ELF-1 (cell line): ENCODE measurements at places on chromosomes 13 and 19.
A peak's percentile ranks its signal among the peaks of the same experiment; 100 is the strongest.

- no peak for DNase-seq
Measured at GRCh38 chr13:103876571-103876970, 810.4 kb upstream of the SLC10A2 start.

DNA sequence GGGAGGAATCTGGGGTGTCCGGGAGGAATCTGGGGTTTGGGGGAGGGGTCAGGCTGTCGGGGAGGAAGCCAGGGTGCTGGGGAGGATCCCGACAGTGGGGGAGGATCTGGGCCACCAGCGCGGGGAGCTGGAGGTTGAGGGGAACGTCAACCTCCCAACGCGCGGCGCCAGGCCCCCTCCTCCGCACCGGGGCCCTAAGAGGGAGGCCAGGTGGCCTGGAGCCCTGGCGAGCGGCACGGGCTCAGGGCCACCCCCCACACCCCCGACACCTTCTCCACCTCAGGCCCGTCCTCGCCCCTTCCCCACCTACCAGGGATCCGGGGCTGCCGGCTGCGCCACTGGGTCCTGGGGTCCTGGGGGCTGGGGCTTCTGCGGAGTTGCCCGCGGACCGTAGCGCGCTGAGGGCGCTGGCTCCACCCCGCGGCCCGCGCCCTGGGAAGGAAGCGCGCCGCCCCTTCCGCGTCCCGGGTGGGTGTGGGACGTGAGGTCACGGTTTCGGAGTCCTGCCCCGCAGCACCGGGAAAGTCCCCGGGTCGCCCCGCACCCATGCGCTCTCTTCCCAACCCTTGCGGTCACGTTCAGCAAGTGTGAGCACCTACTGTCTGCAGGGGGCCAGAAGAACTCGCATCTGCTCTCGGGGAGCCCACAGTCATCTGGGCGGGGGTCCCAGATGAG is at the start of gene TICAM1:
Gene TICAM1 (minus strand): TSS at position 409 of the 675 bp plus-strand sequence. CDS start 13,335 bp downstream, outside the sequence.
- no peak for DNase-seq

DNA sequence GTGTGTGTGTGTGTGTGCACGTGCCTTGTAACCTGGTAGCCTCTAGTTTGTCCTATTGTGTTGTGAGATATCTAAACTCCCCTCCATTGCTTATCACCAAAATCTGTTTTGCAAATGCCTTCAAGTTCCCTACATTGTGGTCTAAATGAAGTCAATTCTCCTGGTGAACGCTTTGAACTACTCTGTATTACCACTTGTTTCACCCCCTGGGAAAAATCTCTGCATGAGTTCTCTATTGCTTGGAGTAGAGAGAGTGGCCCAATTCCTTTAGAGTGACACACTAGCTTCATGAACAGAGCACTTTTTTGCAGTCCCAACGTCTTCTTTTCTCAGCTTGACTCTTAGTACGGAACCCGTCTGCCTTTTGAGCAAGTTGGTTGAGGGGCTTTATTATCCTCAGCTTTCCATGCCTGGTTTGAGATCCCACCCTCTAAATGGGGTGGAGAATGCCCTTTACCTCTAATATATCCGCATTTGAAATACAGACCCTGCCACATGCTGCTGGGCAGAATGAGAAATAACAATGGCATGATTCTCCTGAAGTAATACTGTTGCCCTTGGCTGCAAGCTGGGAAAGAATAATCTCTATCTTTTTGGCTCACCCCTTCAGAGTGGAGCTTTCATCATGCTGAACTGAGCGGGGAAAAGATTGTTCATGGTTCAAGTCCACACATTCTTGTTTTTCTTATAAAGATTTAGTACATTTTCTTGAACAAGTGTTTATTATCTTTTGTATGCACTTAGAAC is 2545.3 kb downstream of the PCDH9 start:
- peak; percentile 57 for DNase-seq

GRCh38 chr19:55188625-55189024 is 8.5 kb upstream of the SYT5 start:
- no peak for DNase-seq

GRCh38 chr19:35738887-35739229 is 3.4 kb downstream of the IGFLR1 start:
- DNase-seq = no peak

- no peak for DNase-seq
Measured at GRCh38 chr13:93714171-93714570, 487.6 kb downstream of the GPC6 start.

DNA sequence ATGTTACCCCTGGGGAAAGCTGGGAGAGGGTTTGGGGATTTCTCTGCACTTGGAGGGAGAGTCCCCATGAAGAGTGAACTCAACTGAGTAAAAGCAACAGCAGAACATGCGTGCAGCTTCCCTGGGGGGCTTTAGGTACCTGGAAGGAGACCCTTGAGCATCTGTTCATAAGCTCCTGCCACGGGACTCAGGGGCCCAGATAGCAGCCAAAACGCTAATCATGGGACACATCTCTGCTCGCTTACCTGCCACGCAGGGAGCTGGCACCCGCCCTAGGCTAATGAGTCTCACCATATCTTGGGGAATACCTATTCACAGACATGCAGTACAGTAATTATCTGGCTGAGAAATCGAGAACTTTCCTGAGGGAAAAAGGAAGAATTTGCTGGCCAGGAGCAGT is 33.9 kb downstream of the PDCD5 start:
- DNase-seq = no peak

DNA sequence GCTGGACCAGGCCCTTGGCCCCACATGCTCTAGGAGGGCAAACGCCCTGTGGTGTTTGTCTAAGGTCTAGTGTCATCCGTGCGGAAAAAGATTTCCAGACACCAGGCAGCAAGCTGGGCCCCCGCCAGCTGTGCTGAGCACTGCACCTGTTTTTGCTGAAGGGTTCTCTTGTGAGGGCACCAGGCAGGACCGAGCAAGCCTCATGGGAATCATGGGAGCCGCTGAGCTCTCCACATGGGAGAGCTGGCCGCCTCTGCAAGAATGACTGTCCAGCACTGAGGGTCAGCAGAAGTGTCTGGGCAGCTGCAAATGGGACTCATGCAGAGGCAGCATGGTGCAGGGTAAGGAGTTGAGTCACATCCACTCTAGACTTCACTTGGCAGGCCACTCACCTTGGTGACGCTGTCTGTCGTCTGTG is 12.0 kb downstream of the B3GNT8 start:
- no peak for DNase-seq

DNA sequence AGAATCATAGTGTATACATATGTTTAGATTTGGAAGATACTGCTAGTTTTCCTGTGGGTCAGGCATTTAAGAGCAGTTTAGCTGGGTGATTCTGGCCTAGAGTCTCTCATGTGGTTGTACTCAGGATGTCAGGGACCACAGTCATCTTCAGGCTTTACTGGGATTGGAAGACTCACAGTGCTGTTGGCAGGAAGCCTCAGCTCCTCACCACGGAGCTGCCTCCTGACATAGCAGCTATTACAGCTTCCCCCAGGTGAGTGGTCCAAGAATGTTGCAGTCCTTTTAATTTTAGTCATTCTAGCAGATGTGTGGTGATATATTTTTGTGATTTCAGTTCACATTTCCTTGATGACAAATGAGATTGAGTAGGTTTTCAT is 16.9 kb upstream of the GPR18 start:
- DNase-seq = no peak

- no peak for DNase-seq
Measured at GRCh38 chr13:73722120-73722519, 412.1 kb downstream of the KLF12 start.

GRCh38 chr13:51682686-51683085 is 98.4 kb downstream of the WDFY2 start:
- no peak for DNase-seq

DNA sequence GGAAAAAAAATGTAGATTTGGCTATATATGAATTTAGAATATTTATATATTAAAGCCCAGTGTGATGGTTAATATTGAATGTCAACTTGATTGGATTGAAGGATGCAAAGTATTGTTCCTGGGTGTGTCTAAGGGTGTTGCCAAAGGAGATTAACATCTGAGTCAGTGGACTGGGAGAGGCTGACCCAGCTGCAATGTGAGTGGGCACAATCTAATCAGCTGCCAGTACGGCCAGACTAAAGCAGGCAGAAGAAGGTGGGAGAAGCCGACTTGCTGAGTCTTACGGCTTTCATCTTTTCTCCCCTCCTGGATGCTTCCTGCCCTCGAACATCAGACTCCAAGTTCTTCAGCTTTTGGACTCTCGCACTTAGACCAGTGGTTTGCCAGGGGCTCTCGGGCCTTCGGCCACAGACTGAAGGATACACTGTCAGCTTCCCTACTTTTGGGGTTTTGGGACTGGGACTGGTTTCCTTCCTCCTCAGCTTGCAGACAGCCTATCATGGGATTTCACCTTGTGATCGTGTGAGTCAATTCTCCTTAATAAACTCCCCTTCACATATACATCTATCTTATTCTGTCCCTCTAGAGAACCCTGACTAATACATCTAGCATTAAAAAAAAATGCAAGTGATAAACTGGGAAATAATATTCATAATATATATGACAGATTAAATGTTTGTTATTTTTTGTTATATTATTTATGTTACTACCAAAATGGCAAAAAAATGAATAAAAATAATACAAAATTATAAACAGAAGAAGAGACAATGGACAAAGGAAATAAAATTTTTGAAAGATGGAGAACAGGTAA is 122.4 kb downstream of the DLEU7 start:
- DNase-seq = no peak

GRCh38 chr19:39183104-39183503 is 13.7 kb upstream of the NCCRP1 start:
- DNase-seq = no peak

DNA sequence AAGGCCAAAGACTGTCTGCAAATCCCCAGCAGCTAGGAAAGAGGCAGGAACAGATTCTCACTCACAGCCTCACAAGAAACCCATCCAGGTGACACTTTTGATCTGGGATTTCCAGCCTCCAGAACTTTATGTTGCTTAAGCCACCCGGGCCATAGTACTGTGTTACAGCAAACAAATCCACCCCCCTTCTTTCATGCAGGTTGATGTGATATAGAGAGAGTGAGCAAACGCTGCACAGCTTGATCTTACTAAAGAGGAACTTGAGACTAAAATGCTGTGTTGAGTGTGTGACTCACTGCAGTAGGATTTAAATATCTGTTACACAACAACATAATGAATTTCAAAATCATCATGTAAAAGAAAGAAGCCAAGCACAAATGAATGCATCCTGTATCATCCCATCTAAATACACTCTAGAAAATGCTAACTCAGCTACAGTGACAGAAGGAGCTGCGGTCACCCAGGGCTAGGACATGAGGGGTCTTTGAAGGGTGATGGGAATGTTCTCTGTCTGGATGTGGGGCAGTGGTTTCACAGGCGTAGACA is 32.2 kb downstream of the RCBTB2 start:
- DNase-seq = no peak

DNA sequence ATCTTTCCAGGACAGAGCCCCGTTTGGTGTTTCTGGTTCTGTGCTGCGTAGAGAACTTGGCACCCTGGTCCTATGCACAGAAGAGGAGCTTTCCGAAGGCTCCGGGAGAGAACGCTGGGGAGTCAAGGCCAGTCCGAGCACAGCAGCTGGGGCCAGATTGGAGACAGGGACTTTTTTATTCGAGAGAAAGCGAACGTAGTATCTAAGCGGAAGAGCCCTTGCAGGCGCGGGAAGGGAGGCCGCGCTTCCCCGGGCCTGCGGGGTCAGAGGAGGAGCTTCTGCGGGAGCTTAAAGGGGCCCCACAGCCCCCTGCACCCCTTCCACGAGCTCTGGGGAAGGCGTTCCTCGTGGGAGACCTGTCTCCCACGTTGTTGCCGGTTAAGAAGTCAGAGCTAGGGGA is 48.6 kb upstream of the ARHGEF7 start:
- peak; percentile 22 for DNase-seq

- DNase-seq = no peak
Measured at GRCh38 chr19:51714848-51715247, 8.9 kb downstream of the HAS1 start.
